Cardiac septum (tissue), 1 donor: ENCODE measurements at places on chromosomes 6 and 20.

- DNase-seq: no peak
Measured at GRCh38 chr6:26536571-26537159, 1.5 kb upstream of the HMGN4 start.

DNA sequence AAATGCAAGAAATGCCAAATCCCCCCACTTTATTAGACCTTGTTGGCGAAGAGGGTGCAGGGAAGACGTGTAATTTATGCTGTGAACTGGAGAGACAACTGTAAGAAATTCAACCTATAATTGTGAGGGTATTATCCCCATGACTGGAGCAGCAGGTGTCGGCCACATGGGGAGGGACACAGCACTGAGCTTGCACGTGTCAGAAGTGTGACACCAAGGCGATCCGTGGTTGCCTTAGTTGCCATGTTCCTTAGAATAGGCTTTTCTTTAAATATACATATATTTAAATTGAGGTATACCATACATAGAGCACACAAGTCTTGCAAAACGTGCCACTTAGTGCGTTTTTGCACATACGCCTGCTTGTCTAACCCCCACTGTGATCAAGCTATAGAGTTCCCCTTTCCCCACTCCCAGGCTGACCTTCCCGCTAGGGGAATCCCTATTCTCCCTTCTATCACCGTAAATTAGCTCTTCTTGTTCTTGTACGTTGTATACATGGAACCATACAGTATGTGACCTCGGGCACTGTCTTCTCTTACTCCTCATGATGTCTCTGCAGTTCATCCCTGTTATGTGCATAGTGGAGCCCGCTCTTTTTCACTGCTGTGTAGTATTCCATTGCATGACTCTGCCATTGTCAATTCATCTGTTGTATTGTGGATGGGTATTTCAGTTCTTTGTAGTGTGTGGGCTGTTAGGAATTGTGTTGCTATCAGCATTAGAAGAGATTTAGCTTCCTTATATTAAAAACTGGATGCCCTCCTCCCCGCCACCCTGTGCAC is 81.6 kb upstream of the PMEPA1 start:
- DNase-seq: no peak

- no peak for DNase-seq
Measured at GRCh38 chr6:91653076-91653723, 1066.3 kb upstream of the MAP3K7 start.

DNA sequence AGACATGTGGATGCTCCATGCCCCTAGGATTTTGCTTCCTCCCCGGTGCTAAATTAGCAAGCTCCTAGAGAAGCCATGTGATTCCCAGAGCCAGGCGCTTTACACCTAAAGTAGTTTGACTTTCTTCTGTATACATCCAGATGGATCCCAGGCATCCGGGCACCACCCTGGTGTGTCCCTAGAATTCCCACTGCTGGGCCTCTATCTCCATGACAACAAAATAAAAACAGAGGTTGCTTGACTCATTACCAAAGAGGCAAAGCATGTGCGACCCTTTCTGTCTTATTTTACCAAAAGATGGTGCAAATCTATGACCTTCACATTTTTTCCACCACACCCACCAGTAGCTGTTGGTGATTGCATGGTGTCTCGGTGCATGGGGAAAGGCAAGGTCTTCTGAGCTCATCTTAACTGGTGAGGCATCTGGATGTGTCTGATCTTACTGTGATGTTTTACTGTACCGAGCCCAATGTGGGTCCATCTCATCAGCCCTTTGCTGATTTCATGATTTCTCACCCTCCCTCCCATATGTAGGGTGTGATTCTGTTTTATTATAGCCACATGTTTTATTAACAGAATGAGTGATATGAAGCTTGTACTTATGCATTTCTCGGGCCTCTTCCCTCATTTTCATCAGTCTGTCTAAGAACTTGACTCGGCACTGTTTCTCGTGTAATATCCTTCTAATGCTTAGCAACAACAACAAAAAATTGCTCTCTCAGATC is 27.4 kb upstream of the VAPB start:
- no peak for DNase-seq

- DNase-seq: no peak
Measured at GRCh38 chr20:25230166-25230831, 17.6 kb upstream of the PYGB start.

- DNase-seq: no peak
Measured at GRCh38 chr6:43974643-43975230, 152.5 kb downstream of the MRPL14 start.

GRCh38 chr20:13684566-13685222 is 46.0 kb upstream of the TASP1 start:
- no peak for DNase-seq

DNA sequence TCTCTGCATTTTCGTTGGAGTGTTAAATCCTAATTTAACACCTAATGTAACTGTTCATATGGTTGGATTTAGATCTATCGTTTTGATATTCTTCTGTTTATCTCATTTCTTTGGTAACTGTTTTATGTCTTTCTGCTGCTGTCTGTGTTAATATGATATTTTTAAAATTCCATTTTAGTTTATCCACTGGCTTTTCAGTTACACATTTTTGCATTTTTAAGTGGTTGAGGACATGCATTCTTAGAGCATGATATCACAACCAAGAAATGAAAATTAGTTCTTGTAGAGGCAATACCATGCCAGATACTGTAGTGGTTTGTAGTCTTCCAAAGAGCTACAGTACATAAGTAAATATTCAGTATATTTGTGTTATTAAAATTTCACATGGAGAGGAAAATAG is 58.6 kb downstream of the LIN28B start:
- DNase-seq: no peak

DNA sequence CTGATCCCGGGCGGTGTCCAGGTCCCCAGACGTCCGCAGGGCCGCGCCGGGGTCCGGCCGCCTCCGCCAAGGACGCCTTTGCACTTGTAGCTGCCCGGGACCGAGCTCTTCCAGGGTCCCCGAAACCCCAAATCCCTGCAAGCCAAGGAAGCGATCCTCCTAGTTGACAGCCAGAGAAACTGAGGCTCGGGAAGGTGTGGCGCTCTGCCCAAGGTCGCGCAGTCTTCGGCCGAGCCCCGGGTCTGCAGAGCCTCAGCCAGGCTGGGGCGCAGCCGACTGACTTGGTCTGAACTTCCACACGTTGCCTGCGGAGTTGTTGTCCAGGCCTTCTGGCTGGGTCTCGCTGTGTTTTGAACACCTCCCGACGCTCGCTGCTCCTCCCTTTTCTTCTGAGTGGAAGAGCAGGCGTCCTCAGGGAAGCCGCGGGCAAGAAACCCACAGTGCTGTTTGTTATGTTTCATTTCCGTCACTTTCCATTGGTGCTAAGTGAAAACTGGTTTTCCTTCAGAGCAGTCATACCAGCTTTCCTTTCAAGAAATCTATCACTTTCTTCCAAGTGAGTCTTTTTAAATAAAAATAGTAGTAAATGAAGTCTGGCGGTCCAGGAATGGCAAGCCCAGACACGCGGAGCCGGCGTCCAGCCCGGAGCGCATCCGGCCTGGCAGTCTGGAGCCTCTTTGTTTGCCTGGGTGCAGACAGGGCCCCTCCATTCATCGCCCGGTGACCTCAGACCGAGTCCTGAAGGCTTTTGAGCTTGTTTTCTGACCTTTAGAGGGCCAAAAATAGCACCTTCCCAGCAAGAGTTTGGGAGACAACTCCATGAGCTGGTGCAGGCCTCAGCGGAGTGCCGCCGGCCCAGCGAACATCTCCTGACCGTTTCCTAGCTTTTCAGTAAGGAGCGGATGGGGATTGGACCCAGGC is 698 bp downstream of the FAM210B start:
- DNase-seq: peak; percentile 79

- no peak for DNase-seq
Measured at GRCh38 chr6:137975188-137975940, 108.3 kb downstream of the TNFAIP3 start.
